Left colon (tissue), 2 donors: ENCODE measurements at places on chromosomes 5 and 9.
A peak's percentile ranks its signal among the peaks of the same experiment; 100 is the strongest.

DNA sequence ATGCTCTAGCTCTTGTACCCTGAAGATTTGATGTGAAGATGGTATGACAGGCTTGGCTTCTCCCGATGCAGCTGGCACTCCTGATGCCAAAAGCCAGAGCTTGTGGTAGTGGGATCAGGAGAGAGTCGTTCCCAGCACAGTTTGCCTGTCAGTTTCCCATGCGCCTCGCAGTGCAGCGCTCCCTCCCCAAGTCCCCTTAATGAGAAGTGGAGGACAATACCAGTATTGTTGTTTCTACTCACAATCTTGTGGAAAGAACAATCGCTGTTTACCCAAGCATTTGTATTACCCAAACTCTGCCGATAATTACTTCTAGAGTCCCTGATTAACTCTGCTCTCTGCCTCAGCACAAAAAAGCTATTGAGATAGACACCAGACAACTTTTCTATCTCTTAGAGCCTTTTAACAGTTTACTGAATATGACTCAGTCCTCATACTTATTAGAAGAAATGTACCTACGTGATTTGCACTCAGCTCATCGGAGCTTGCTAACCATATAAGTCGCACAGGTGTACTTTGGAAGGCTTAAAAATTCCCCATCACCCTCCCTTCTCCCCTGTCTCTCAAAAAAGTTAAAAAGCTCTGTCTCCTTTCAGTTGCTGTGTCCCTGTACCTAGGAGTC, 283.2 kb upstream of the TMEM161B start:
- no peak for DNase-seq

DNA sequence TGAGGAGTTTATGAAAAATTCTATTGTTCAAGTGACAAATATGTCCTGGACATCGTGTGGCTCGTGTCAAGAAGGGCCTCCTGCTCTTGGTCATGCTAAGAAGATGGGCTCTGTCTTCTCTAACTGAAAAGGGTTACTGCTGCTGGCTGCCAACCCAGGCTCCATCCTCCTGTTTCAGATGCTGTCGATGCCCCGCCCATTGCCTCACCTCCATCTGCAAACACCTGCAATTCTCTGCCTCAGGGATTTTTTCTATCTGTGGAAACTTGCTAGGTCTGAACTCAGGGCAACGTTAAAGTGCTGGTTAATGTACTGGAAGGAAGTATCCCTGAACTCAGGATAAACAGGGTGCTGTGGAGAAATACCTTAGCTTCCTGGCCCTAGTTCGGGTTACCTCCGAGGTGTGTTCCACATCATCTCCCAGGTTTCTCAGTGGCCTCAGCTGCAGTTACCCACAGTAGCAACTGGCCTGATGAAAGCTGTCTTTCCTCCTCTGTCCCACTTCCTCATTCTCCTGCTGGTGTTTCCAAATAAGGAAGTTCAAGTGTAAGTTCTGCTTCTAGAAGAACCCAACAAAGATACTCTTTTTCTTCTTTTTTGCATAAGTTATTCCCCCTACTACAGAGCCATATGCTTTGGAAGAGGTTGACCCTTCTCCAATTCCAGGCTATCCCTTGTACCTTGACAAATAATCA, 151.7 kb upstream of the SMIM23 start:
- no peak for DNase-seq

GRCh38 chr5:566636-567309, 42.5 kb upstream of the SLC9A3 start:
- DNase-seq, result no peak

DNA sequence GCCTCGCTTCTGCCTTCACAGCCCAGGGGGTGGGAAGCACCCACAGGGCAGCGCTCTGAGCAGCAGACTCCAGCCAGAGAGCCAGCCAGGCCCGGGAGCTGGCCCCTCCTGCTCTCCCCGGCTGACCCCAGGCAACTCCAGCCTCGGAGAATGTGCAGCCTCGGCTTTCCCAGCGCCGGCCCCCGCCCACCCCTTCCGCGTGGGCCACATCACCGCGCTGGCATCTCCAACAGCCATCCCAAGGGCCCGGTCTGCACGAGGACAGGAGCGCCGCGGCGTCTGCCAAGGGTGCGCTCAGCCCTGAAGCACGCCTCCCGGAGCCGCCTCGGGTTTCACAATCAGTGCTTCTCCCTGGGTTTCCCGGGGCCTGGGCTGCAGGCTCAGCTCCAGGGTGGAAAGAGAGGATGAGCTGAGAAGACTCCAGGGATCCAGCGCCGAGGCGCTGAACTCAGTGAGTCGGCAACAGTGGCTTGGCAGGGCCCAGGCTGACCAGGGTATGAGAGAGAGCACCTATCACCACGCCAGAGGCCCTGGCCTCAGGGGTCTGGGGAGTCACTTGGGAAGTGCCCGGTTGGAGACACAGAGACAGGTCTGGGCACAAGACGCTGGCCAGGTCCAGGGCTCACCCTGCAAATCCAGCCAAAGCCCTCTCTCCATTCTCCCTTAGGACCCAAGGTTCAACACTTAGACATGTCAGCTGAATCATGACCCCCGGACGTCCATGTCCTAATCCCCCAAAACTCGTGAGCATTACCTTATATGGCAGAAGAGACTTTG, 79.6 kb downstream of the ADAMTS2 start:
- peak; percentile 63 for DNase-seq

DNA sequence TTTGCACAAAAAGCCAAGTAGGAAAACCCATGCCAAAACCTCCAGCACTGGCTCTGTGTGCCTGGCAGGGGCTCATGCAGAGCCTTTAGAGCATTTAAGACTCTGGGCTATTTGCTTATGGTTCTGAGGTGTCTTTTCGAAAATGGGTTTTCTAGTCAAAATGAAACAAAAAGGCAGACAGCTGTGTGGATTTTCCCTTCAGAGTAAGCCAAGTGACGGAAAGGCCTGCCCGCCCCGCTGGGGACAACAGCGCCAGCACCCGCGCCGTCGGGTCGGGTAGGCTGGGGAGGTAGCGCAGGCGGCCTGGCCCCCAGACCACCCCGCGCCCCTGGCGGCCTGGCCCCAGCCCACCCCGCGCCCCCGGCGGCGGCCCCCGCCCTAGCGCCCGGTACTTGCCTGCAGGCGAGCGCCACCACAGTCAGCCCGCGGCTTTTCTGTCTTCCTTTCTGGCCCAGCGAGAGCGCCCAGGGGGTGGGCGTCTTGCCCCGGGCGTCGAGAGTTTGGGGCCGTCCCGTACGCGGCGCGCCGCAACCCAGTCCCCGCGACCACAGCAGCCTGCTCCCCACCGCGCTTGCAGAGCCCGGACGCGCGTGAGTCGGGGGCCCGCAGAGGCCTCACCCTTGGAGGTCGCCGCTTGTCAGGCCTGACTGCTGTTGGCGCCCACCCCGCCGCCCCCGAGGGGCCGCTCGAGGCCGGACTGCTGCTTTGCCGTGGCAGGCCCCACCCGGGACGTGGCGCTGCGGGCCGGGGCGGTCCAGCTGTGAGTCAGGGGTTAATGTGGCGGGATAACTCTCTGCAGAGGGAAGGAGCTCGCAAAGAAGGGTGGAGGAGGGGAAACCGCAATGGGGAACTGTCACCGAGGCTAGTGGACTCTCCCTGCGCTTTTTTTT, at the start of gene TICAM2:
Gene TICAM2, minus strand, starts transcription at position 779 of the 890 bp plus-strand sequence. CDS start 21,223 bp downstream, outside the sequence.
- peak; percentile 70 for DNase-seq

DNA sequence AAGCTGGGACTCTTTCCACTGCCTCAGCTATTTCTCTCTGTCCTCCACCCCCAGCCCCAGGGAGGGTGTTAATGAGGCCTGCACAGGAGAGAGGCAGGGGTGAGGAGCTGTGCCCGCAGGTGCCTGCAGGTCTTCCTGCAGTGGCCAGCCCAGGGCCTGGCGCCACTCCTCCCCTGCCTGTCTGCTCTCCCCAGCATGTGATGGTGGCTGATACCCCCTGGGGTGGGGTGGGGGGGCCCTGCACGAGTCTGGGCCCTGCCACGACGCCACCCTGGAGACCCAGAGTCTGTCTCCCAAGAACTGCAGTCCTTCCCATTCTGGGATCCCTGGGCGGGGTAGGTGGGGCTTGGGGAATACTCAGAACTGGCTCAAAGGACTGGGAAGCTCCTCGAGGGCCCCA, 166.4 kb upstream of the SMIM23 start:
- DNase-seq, result no peak

DNA sequence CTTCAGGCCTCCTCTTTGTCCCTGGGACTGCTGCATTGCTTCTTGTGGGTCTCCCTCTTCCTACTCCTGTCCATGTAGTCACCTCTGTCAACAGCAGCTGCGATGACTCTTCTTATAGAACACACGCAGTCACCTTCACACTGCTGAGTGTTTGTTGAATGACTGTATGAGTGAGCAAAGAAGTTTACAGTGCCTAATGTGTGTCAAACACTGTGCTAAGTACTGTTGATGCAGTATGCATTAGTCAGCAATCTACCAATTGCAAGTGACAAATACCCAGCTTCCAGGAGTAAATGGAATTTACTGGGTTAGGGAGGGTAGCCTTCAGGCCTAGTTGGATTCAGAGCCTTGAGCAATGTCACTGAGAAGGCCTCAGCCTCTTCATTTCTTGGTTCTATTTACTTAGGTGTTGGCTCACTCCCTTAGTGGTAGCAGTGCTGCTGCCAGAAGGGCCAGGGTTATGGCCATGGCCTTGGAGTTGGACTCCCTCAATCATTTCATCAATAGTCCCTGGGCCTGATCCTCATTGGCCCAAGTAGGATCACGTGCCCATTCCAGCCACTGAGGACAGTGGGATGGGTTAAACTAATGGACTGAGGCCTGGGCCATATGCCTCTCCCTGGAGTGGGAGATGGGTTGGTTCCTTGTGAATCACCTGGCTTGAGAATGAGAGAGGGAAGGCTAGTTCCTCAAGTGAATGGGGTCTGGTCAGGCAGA, 93.5 kb downstream of the RGS3 start:
- DNase-seq, result no peak

GRCh38 chr5:179862891-179863290, 4.3 kb upstream of the MRNIP start:
- no peak for DNase-seq

DNA sequence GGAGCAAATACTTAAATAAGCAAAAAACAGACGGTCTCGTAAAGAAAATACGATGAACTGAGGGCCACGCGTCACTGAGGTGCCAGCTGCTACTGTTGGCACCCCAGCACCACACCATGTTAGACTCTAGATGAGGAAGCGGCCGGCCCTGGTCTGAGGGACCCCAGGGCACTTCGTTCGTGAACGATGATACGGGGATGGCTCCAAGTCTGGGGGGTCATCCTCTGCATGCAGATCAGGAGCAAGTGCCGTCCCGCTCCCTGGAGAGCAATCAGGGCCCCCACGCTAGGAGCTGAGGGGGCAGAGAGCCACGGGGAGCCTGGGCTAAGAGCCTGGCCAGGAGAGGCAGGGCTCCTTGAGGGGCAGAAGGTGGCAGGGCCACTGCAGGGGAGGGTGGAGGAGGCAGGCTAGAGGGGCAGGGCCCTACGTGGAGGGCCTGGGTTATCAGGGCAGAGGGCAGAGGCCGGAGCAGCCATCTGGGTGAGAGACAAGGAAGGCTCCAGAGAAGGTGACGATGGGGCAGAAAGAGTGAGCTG, 24.1 kb downstream of the SARDH start:
- peak; percentile 21 for DNase-seq

GRCh38 chr5:8828596-8829322, 717.1 kb downstream of the SEMA5A start:
- DNase-seq, result no peak

GRCh38 chr5:178590141-178590923, at the start of gene COL23A1:
TSS of gene COL23A1 (minus strand) at chr5:178590393.
- peak; percentile 42 for DNase-seq

- DNase-seq, result no peak
These were observed 60.7 kb downstream of the COL27A1 start for GRCh38 chr9:114216081-114216480.

GRCh38 chr5:143402017-143402552, 1.4 kb downstream of the NR3C1 start:
- DNase-seq, result no peak

DNA sequence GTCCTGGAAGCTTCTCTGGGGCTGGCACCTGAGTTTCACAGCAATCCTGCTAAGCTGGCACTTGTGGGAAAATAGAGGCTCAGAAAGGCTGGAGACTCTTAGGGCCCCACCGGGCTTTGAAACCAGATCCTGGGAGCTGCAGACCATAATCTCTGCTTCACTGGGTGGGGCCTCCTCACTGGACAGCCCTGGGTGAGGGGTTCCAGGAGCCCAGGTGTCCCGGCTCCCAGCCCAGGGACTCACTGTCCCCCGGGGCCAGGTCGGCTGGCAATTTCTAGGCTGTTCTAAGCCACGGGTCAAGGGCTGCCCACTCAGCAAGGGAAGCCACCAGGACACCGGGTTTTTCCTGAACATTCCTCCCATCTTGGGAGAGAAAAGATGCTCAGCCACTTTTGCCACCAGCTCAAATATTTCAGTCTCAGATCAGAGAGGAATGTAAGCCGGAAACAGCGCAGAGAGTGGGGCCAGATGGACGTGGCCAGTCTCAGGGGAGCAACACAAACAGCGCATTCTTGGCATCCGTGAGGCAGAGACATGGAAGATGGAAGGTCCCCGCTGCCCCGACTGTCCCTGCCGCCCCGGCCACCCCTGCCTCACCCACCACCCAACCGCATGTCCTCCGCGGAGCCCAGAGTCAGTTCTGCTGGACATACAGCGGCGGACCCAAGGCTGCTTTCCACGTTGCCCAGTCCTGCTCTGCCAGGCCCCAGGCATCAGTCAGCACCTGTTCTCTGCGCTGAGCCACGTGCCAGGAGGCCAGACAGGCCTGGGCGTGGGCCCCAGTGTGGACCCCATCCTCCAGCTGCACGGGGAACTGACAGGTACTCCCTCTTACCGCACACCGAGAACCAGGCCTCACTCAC, 72.6 kb downstream of the VAV2 start:
- no peak for DNase-seq

- DNase-seq, result no peak
These were observed 403.6 kb upstream of the IRX2 start for GRCh38 chr5:3155046-3155445.

DNA sequence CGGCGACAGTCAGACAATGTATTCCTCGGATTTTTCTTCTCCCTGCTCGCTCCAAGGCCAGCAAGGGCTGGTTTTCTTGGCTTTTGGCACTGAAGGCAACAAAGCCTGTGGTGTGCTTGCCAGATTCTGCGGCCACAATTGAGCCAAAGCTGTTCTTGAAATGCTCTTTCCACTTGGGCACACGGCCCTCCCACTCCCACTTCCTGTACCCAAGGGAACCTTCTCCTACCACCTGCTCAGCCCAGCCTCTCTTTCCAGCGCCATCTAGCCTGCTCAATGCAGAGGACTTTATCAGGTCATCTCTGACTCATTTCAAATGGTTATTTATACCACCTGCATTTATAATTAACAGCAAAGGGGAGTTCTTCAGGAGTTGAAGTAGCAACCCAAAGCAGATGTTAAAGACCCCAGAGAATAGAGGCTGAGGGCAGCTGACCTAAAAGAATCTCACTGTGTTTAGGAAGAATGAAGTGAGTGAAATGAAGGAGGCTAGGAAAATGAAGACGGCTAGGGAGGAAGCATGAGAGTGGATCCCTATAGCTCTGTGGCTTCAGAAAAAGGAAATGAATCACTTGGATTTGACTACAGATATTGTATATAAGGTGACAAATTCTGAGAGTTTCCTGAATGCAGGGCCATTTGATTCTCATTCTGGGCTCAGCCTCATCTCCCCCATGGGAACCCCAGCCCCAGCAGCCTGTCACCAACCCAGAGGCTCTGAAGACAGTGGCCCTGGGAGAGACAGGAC, 439.0 kb downstream of the ENC1 start:
- DNase-seq, result no peak
